ENCODE measurements at places on chromosomes 2 and 18. TPM values are rescaled to one million over a fixed set of nuclear protein-coding genes. Genes with fewer than 3 reads are reported as not detected.

Gene NYAP2
- 0.32 TPM for total RNA-seq

DNA sequence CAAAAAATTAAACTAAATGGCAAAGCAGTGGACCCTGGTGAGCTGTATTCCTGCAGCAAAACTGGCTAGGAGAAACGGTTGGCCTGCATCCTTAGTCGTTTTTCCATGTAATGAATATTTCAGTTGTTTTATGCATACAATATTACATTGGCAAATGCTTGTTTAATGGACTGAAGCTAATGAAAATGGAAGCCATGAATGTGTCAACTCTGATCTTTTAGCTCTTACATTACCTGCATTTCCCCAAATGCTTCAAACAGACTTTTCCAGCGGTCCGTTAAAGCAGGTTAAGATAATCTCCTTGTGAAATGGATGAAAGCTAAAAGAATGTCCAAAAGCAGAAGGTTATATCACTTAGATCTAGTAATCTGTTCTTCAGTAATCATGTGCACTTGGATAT, 686.3 kb upstream of the SETBP1 start:
- DNase-seq, result no peak

Gene IL1R1
- total RNA-seq, result 0.17 TPM

DNA sequence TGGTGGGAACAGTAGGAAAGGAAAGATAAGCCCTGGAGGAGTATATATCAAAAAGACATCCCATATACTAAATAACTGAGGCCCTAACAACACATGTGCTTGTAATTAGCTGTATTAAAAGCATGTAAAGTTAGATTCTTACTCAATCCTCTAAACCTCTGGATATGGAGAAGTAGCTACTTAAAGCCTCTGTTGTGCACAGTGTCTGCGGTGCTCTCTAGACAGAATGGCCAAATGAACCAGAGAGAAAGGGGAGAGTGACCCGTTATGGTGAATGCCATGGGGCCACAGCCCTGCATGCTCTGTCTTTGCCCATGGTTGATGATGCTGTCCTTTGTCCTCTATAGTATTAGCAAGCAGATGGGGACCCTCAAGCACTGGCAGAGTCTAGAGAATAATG, 104.4 kb upstream of the SLC8A1 start:
- DNase-seq, result no peak

DNA sequence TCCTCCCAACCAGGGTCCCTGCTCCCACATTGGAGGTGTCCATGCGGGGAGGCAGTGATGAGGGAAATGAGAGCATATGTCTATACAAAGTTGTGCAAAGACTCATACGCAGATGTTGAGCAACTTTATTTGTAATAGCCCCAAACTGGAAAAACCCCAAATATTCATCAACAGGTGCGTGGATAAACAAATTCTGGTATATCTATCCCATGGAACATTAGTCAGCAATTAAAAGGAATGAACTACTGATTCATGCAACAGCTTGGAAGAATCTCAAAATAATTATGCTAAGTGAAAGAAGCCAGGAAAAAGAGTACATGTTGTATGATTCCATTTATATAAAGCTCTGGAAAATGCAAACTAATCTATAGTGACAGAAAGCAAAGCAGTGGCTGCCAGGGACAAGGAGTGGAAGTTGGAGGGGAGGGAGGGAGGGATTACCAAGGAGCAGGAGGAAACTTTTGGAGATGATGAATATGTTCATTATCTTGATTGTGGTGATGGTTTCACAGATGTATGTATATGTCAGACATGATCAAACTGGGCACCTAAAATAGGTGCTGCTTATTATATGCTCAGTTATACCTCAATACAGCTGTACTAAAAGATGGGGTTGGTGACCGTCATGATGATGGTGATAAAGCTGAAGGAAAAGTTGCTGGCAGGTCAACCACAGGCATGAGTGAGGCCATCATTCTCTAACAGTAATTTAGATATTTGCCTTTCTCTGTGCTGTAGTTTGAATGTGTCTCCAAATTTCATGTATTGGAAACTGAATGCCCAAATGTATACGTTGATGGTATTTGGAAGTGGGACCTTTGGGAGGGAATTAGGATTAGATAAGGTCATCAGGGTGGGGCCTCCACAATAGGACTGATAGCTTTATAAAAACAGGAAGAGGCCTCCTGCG, 270.9 kb downstream of the CYP26B1 start:
- DNase-seq, result no peak

DNA sequence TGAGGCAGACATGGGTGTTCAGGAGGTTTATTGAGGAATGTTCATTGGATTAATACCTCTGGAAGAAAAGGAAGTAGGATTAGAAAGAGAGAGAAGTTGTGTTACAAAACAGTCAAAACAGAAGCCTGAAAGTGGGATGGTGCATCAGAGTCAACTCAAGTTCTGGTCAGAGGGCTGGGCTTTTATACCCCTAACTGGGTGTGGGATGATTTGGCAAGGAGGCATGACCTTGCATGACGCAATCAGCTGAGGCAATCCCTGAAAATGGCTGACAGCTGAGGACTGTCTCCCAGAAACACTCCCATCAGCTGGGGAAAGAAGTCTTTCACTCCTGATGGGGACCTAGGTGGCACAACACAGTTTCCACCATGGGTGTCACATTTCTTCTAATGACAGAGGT, 818.2 kb downstream of the SATB2 start:
- no peak for DNase-seq

DNA sequence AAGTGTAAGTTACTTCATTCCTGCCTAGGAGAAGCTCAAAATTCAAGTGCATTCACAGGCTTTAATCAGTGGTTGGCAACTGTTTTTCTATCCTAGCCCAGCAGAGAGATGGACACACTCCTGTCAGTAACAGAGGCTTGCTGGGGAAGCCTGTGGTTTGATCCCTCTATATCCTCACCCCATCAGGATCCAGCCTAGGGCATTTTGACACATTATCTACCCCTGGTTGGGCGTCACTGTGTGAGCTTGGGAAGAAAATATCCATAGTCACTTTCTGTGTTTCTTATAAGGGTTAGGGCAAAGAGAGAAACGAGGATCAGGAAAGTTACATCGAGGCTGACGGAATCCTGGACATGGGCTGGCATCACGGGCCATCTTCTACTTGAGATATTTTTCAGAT, 10.0 kb downstream of the NT5DC4 start:
- no peak for DNase-seq

DNA sequence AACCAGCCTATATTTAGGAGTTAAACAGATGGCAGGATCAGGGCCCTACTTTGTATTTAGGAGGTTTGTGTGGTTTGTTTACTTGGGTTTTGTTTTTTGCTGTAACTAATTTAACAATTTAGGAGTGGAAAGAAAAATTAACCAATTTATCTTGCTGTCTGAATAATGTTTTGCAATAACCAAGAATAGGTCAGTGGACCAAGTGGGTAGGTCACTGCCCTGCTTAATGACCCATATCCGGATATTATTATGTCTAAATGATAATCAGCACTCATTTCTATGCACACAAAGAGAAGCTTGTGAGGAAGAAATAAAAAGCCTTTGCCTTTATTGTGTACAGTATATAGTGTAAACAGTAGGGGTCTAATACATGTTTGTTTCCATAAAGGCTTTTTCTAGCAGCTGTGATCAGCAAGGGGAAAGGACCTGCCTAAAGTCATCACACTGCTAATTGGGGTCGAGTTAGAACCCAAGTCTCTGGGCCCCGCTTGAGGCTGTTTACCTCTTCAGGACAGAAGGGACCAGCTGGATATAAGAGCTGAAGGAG, 76.6 kb downstream of the TGOLN2 start:
- DNase-seq, result no peak

GRCh38 chr2:158633261-158633660, 161.9 kb upstream of the DAPL1 start:
- no peak for DNase-seq

Gene MYL1
- total RNA-seq, result not detected

DNA sequence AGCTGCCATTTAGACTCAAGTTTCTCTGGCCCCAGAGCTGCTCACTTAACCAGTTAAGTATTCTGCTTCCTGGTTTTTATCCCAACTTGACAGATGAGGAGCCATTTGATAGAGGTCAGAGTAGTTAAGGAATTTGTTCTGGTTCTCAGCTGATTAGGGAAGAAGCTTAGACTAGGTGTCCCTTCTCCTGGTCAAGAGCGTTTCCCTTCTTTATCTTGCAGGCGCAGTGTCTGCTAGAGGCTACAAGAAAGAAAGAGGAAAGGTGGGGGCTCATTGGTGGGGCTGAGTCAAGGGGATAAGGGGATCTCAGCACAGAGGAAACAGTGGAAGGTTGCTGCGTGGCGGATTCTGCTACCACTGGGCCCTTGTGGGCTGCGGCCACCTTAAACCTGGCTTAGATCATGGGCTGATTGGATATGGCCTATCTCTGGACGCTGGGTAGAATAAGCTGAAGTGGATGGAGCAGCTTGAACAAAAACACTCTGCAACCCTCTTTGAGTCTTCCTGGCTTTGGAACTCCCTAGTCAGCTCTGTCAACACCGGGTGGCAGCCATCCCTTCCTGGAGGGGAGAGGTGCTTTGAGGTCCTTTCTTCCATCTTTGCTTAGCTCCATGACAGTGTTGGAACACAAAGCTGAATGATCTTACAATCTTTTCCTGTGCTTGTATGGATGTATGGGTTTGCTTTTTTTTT, 70.8 kb downstream of the QPCT start:
- DNase-seq, result no peak

Gene TRIM54
- 2.0 TPM for total RNA-seq

DNA sequence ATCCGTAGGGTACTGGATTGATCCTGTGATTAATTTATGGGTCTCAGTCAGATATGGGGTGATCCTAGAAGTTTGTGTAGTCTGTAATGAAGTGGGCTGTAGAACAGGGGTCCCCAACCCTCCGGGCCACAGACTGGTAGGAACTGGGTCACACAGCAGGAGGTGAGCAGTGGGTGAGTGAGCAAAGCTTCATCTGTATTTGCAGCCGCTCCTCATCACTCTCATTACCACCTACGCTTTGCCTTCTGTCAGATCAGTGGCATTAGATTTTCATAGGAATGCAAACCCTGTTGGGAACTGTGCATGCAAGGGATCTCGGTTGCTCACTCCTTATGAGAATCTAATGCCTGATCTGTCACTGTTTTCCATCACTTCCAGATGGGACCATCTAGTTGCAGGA, 48.8 kb downstream of the EML4 start:
- no peak for DNase-seq

GRCh38 chr2:163698857-163699256, 37.0 kb downstream of the FIGN start:
- DNase-seq, result no peak

GRCh38 chr2:126534478-126534877, 121.5 kb upstream of the GYPC start:
- DNase-seq, result no peak

Gene EPB41L3
- 368 TPM for total RNA-seq

GRCh38 chr18:59704146-59704545, 6.9 kb upstream of the CCBE1 start:
- DNase-seq, result no peak

- no peak for DNase-seq
Measured at GRCh38 chr2:89841476-89841840, 1150.0 kb downstream of the RPIA start.

Gene GAL3ST2
- 0.42 TPM for total RNA-seq

DNA sequence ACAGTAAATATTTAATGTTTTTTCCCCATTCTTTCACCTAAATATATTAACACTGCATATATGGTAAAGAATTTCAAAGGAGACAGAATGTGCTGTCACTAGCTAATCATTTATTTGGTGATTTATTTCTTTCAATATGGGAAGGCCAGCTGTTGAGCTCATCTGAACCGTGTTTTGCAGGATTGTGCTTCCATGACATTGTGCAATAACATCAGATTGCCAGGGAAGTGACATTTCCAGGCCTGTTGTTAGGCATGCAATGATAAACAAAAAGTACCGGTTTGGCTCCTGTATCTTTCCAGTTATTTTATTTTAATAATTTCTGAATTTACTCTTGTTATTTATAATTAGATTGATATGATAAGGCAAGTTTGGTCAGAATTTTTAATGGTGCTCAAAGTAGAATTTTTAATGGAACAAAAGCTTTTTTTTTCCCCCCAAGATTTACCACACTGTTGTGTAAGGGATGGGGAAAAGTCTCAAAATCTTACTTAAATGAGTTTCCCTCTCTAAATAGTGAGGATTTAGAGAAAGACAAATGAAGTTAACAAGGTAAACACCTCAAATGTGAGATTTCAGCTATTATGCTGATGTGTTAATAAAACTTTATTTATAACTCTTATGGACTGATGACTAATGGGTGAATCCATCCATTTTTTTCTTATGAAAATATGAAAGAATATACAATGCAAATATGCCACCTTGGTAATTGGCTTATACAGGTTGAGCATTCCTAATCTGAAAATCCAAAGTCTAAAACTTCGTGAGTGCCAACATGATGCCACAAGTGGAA, 52.7 kb downstream of the MALT1 start:
- no peak for DNase-seq

GRCh38 chr2:73759904-73760303, 20.0 kb downstream of the DUSP11 start:
- no peak for DNase-seq

DNA sequence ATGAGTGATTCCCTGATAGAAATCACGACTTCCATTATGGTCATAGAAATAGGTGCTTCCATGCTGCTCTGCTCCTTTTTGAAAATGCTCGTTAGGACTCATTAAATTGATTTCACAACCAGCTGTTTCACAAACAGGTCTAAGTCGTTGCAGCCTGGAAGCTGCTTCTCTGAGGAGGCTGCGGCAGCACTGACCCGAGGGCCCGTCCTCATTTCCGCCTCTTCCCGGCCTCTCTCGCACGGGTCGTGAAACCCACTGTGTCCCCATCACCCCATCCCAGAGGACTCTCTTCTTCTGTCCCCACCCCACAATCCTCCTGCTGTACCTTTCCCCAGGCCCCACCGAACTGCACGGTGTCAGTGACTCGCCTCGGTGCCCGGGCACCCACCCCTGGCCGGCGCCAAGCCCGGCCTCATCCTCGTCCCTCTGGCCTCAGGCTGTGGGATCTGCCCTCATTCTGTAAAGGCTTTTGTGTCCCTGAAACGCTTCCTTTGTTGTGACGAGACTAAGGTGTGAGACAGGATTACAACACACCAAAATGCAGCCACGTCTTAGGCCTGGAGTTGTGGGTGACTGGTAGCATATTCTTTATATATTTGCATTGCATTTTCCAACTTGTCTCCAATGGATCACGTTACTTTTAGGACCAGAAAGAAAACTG, 112.7 kb upstream of the CTDP1 start:
- peak; percentile 6 for DNase-seq

Measured in glutamatergic neuron (in vitro differentiated cells).